LoVo (cell line): ENCODE measurements at places on chromosomes 5 and 9.
A peak's percentile ranks its signal among the peaks of the same experiment; 100 is the strongest.

DNA sequence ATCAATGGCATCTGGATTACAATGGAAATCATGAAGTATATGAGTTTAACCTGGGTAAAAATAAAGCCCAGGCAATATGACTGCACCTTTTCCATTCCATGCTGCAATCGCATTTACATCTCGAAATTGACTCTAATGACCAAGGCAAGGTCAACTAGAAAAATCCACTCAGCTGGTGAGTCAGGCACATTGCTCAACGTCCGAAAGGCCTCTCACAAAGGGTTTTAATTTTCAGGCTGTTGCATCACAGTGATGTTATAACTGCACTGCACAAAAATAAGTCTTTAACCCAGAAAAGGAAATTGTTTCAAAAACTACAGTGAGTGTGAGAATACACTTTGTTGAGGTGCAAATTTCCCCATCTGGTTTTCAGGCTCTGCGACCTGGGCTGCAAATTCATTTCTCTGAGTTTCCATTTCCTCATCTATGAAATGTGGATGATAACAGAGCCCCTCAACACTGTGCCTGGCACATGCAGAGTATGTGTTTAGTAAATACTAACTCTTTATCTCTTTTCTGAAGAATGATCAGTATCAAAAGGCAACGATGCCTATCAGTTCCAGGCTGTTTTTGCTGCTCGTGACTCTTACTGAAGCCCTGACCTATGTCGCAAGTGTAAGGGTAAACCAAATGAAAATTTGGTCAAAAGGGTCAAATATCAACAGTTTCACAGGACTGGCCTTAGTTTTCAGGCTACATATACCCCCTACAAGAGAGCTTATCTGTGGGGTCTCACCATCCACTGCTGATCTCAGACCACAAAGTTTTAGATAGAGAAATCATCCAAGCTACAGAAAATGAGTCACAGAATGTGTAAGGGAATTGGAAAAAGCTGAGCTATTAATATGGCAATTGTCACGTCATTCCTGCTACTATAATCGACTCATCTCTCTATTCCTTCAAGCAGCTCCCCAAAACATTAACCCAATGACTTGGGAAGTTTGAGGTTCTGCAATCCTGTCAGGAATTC lies 4.1 kb downstream of the NFIL3 start:
- DNase-seq, result peak; percentile 71

- no peak for DNase-seq
Observed at GRCh38 chr9:132699956-132700355, 29.7 kb downstream of the GTF3C4 start.

GRCh38 chr5:181188700-181189362 lies 16.2 kb downstream of the TRIM7 start:
- peak; percentile 79 for DNase-seq

- DNase-seq, result no peak
Observed at GRCh38 chr5:9438596-9439354, 107.1 kb downstream of the SEMA5A start.

GRCh38 chr9:111038331-111039230 lies at the start of gene LPAR1:
TSS of gene LPAR1 (minus strand) at chr9:111038470. CDS start at chr9:110972117, 66,353 bp downstream.
- DNase-seq, result peak; percentile 10

DNA sequence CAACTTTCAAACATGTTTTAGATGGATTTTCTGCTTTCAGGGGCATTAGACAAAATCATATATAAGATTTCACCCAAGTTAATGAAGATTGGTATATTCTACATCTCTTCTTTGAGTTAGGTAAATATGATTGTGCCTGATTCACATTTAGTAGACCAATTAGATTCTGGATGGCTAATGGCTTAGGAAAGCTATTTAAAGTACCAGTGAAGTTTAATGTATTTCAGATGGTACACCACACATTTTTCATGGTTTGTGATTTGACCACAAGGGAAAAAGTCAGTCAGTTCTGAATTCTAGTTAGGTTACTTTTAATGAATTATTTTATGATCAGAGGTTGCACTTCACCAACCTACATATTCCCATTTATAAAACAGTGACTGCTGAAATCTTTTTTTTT lies 409.7 kb downstream of the ADGRV1 start:
- DNase-seq, result no peak

- DNase-seq, result no peak
Observed at GRCh38 chr5:62256161-62257019, 49.6 kb upstream of the KIF2A start.

DNA sequence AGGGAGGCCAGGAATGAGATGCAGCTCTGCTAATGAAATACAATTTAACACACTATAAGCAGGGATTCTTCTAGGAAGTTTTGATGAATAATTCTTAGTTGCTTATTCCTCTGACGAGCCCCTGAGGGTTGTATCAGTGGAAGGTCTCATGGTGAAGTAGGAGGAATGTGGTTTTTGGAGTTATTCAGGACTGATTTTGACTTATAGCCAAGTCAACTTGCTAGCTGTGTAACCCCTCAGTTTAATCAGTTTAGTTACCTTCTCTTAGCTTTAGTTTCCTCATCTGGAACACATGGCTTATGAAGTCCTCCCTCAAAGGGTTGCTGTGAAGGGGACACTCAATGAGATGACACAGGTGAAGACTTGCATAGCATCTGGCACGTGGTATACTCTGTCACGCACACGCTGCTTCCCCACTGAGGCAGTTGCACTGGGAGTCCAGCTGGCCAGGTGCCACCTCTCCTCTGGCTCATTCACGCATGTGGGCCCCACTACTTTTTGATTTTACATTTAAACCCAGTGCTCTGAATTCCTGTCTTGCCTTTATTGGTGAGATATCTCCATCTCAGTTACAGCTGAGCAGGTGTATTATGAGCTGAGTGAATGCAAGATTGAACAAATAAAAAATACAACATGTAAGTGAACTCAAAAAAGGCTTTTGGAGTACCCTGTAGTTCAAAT lies 415.0 kb downstream of the ARHGEF28 start:
- DNase-seq, result no peak

DNA sequence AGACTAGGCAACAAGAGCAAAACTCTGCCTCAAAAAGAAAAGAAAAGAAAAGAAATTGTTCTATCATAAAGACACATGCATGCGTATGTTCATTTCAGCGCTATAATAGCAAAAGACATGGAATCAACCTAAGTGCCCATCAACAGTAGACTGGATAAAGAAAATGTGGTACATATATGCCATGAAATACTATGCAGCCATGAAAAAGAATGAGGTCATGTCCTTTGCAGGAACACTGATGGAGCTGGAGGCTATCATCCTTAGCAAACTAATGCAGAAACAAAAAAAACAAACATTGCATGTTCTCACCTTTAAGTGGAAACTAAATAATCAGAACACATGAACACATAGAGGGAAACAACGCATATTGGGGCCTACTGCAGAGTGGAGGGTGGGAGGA lies 6.3 kb upstream of the ZNF883 start:
- DNase-seq, result no peak

- peak; percentile 62 for DNase-seq
Observed at GRCh38 chr9:116546711-116547581, 140.2 kb upstream of the TRIM32 start.

- DNase-seq, result no peak
Observed at GRCh38 chr5:166165596-166165995, 2125.8 kb upstream of the WWC1 start.

GRCh38 chr9:20477940-20478620 lies 144.2 kb downstream of the MLLT3 start:
- DNase-seq, result no peak

DNA sequence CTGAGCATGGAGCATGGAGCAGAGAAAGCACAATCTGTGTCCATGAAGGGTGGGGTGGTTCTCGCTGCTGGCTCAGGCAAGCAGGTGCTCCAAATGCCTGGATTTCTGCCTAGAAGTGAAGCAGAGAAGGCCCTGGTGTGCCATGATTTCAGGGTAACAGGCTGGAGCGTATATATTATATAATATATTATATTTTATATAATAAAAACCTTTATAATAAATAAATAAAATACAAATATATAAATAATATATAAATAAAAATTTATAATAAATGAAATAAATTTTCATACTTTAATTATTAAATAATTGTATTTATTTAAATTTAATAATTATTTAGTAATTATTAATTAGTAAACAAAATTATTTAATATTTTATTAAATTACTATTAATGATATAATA lies 707.4 kb upstream of the COX7C start:
- no peak for DNase-seq

- no peak for DNase-seq
Observed at GRCh38 chr9:109912726-109913460, 132.9 kb downstream of the PALM2AKAP2 start.

DNA sequence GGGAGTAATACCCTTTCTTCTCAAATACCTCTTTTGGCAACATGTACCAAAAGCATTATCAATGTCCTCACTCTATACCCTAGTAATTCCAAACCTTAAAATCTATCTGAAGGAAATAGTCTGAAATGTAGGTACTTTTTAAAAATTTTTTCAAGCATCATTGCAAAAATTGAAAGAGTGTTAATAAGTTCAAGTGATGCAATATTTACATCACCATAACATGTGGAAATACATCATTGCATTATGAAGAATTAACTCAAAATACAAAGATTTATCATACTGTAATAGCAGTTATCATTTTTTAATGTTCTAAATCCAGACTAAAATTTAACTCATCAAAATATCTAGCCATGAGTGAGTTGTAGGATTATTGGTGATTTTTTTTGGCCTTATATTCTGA lies 123.1 kb downstream of the DENND1A start:
- DNase-seq, result no peak

DNA sequence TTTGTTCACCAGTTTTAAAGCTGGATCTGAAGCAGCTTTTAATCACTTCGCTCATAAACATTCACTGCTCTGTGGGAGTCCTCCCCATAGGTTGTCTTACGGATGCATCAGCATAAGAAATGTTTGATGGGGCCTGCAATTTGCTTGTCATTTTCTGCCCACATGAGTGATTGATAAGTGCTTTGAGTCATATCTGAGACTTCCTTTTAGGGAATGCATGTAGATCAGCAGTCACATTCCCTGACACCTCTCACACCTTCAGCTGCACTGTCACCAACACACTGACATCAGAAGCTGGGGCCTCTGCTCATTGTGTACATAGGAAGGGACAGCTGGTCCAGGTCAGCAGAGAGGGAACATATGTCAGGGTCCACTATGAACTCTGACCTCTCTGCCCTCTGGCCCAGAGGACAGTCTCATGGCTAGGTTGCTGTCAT lies 84.1 kb upstream of the SPATA31D4 start:
- no peak for DNase-seq

DNA sequence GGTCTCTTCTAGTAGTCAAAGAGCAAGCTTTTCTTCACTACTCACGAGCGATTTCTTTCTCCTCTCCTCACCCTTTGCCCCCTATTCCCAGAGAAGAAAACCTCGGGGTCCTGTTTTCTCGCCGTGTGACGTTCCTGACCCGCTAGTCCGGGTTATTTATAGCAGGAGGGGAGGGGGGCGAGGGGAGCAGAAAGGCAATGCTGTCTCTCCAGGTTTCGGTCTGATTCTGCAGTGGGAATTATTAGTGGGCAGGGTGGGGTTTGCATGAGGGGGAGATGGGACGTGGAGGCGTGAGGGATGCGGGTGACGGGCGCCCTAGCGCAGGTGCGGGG lies 847 bp upstream of the GABRB2 start:
- DNase-seq, result no peak

DNA sequence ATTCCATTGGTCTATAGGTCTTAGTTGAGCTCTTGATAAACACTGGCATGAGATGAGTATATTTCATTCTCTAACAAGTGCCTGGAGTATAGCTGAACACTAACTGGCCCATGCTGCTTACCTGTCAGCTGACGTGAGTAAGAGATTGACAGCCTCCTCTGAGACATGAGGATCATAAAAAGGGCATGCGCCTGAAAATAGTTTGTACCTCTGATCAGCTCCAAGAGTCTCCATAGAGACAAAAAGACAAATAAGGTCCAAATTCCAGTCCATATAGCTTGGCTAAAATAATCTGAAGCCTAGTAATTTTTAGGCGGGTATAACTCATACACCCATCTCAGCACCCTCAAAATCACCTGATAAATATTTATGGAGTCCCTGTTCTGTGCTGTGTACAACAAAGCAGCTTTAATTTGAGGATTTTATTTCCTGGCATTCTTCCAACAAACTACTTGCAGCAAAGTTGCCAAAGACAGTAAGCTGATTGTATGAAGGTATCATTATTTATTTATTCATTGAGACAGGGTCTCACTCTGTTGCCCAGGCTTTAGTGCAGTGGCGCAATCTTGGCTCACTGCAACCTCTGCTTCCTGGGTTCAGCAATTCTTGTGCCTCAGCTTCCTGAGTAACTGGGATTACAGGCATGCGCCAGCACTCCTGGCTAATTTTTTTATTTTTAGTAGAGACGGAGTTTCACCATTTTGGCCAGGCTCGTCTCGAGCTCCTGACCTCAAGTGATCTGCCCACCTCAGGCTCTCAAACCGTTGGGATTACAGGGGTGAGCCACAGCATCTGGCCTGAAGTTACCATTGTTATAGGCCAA lies 16.2 kb upstream of the FSD1L start:
- no peak for DNase-seq

DNA sequence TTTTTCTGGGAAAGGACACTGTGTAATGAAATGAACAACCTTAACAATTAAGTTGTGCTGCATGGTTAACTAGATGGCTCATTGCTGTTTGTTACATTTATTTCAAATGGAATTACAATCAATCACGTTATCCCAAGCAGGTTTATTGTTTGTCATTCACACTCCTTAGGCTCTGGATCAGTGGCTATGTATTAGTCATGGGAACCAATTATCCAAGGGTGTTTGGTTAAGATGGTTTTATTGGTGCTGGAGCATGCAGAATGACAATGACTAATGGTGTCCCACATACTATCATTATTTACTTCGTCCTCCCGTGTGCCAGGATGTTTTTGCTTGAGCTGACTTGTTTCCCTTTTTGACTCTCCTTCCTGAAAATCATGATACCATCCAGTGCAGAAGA lies 10.6 kb upstream of the TRPC7 start:
- DNase-seq, result peak; percentile 42

GRCh38 chr5:133749331-133749985 lies 137.1 kb upstream of the FSTL4 start:
- DNase-seq, result no peak

GRCh38 chr9:135547756-135548736 lies 2.1 kb downstream of the OBP2A start:
- DNase-seq, result no peak

GRCh38 chr9:91560301-91560700 lies 136.7 kb upstream of the NFIL3 start:
- no peak for DNase-seq

GRCh38 chr5:161562446-161562845 lies 15.9 kb upstream of the GABRB2 start:
- DNase-seq, result no peak

- DNase-seq, result no peak
Observed at GRCh38 chr5:177023303-177023664, 788 bp downstream of the ZNF346 start.
